Activated CD4-positive, alpha-beta T cell treated with anti-CD3 and anti-CD28 coated beads for 24 hours (primary cell): ENCODE measurements at places on chromosomes 11 and 22.

GRCh38 chr11:134611537-134611936 is 199.5 kb upstream of the B3GAT1 start:
- DNase-seq: no peak

GRCh38 chr11:123184531-123184930 is 10.5 kb downstream of the CLMP start:
- no peak for DNase-seq

DNA sequence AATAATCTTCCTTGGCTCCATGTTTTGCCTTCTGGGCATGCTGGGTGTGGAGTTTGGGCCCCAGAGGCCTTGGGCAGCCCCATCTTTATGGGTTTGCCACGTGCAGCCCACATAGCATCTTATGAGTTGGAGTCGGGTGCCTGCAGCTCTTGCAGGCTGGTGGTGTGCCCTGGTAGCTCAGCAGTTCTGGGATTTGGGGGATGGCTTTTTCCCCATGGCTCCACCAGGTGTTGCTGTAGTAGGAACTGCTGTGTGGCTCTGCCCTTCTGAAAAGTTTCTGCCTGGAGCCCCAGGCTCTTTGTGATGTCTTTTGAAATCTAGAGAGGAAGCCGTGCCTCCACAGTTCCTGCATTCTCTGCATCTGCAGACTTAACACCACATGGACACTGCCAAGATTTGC is 16.8 kb downstream of the EED start:
- DNase-seq: no peak

- no peak for DNase-seq
Measured at GRCh38 chr11:128834157-128834556, 32.9 kb downstream of the KCNJ1 start.

DNA sequence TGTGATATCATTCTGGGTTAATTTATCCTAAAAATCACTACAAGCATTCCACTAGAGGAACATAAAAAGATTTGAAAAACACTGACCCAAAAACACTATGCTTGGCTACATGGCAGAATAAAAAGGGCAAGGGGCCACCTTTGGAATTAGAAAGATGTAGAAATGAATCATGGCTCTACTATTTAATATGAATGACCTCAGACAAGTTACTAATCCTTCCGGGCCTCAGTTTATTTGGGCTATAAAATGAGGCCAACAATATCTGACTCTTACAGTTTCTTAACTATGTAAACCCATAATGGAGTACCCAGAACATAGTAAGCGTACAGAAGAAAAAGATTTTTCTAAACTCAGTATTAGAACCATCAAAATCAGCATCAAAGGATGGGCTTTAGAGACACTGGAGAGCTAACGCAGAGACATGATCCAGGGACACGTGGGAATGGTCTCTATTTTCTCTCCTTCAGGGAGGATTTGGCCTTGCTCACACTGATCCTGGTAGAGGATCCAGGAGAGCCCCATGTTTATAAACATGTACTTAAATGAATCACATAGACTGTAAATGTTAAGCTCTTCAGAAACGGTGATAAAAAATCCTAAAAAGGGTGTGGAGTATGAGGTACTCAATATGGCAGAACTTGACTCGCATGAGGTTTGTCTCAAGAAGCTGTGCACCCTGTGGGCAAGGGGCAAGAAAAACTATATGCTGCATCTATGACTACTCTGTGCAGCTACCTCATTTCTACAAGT is 288.4 kb upstream of the PITPNB start:
- DNase-seq: no peak

DNA sequence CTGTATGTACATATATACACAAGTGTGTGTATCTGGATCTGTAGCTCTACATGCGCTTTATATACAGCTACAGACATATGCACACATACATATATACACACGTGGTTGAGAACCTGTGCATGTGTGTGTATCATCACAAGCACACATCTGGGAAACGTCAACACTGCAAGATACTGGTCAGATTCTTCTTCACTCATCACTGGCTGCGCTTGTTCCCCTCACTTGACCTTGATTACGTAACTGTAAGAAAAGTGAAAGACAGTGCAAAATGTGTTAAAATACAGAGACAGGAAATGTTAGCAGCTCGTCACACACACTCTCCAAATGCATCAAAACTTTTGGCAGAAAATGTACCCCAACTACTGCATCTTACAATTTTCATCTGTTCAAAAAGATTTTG is 51.9 kb upstream of the MN1 start:
- no peak for DNase-seq

GRCh38 chr11:9570313-9571025 is 3.0 kb upstream of the WEE1 start:
- no peak for DNase-seq

- DNase-seq: no peak
Measured at GRCh38 chr22:26236991-26237390, 67.7 kb downstream of the SEZ6L start.

DNA sequence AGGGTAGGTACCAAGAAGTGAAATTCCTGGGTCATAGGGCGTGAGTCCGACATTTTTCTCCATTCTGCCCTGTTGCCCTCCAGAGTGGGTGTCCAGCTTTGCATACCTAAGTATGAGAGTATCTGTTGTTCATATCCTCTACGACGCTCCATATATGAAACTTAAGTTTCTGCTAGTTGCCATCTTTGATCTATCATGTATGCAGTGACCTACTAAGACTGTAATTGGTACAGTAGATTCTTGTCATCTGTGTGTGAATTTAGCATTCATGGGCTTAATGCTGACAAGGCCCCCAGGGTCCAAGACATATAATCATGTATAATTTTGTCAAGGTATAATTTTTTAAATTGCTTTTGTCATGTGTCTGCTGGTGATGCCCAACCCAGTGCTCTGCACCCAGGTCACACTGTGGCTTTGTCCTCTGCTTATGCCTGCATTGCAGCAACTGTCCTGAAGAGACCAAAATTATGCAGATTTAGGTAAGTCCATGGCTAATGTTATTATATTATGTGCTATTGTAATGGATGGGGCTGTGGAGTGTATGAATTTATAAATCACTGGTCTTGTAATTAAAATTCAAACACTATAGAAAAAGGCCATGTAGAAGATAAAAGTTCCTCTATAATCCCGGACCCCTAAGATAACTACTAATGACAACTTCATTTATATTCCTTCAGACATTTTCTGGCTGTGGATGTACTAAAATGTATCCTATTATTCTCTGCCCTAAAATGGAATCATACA is 12.2 kb downstream of the NEAT1 start:
- DNase-seq: no peak

GRCh38 chr22:30611197-30611596 is 4.2 kb downstream of the TCN2 start:
- no peak for DNase-seq

GRCh38 chr22:48779661-48780596 is 1047.7 kb downstream of the BRD1 start:
- DNase-seq: no peak

GRCh38 chr11:36070213-36070953 is 126.5 kb downstream of the LDLRAD3 start:
- no peak for DNase-seq
